ENCODE measurements at places on chromosomes 3 and 15. TPM values are rescaled to one million over a fixed set of nuclear protein-coding genes. Genes with fewer than 3 reads are reported as not detected.

Gene GOLGA8R
- total RNA-seq, result 1.6 TPM

Gene TMC3
- not detected for total RNA-seq

Gene CCR3
- 0.07 TPM for total RNA-seq

Gene GOLGA6L10
- 1.4 TPM for total RNA-seq

Gene CRYGS
- total RNA-seq, result 1.2 TPM

Gene CAND2
- 4.3 TPM for total RNA-seq

Gene KATNBL1
- 57.9 TPM for total RNA-seq

Gene CAMKV
- not detected for total RNA-seq

Gene TNFAIP8L3
- total RNA-seq, result 4.1 TPM

Gene C3orf70
- total RNA-seq, result under 0.01 TPM

Gene CCNB2
- 1.7 TPM for total RNA-seq

All from nasal cavity respiratory epithelium epithelial cell of viscerocranial mucosa (primary cell).